ENCODE measurements at places on chromosomes 11 and 22.
A peak's percentile ranks its signal among the peaks of the same experiment; 100 is the strongest.

- H3K4me1 ChIP-seq = no peaks in the 10 kb centered on the region
- H3K27me3 ChIP-seq = no peaks in the 10 kb centered on the region
Measured at GRCh38 chr11:106950067-106950491, 68.2 kb downstream of the GUCY1A2 start.

GRCh38 chr11:134638796-134639430 lies 226.9 kb upstream of the B3GAT1 start:
- peak; percentile 34 for DNase-seq
- H3K27me3 ChIP-seq = no peaks in the 10 kb centered on the region
- no peak overlapping the region for H3K27ac ChIP-seq
- H3K36me3 ChIP-seq = no peaks in the 10 kb centered on the region
- no peak overlapping the region for H3K4me3 ChIP-seq
- H3K4me1 ChIP-seq = no peaks in the 10 kb centered on the region

DNA sequence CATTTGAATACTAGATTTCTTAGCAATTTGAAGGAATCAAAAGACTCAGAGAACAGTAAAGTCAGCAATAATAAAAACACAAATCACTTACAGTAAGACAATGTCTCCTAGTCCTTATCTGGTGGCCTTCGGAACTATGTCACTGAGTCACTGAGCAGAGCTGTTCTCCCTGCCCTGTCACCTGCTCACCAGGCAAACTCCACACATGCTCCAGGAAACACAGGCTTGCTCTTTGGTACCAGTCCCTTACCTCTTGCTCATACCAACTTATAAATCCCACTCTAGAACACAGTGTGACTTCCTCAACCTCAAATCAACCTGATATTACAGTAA lies 81.1 kb upstream of the CHRM4 start:
- H3K27me3 ChIP-seq = no peaks in the 10 kb centered on the region
- no peak for DNase-seq
- no peak overlapping the region for H3K27ac ChIP-seq
- H3K4me1 ChIP-seq = no peaks in the 10 kb centered on the region
- H3K36me3 ChIP-seq = peaks cover 13% of the 10 kb centered on the region

- H3K27me3 ChIP-seq = no peaks in the 10 kb centered on the region
- H3K4me1 ChIP-seq = peaks cover 5% of the 10 kb centered on the region
- H3K4me3 ChIP-seq = no peak overlapping the region
- DNase-seq = no peak
- no peak overlapping the region for H3K27ac ChIP-seq
Measured at GRCh38 chr11:78694152-78694551, 119.5 kb upstream of the NARS2 start.

Measured in endodermal cell (in vitro differentiated cells).